RPMI7951 (cell line): ENCODE measurements at places on chromosomes 1 and 21.

- peak; percentile 23 for DNase-seq
These were observed 38.4 kb downstream of the LEPR start for GRCh38 chr1:65458730-65459396.

GRCh38 chr1:92554216-92554615, 67.5 kb upstream of the GFI1 start:
- DNase-seq, result no peak

- DNase-seq, result no peak
These were observed 58.2 kb upstream of the KIAA1614 start for GRCh38 chr1:180854456-180854855.

DNA sequence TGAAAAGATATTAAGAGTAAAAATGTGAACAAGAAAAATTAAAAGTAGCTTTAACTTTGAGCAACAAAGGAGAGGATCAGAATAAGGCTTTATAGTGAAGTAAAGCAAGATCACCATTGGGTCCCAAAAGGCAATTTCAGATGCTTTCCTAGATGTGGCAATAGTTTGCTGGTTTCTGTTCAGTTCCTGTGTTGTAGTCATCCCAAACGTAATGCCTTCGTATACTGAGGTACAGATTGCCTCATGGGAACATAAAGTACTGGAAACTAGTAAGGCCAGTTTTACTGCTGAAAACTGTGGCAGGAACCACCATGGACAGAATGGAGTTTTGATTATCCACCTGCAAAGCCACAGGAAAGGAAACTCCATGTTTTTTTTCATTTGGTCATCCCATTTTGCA, 283.5 kb upstream of the SGIP1 start:
- no peak for DNase-seq

GRCh38 chr1:108557296-108557695, 2.6 kb upstream of the EEIG2 start:
- no peak for DNase-seq

- no peak for DNase-seq
These were observed 5.8 kb downstream of the UBE2U start for GRCh38 chr1:64209221-64209620.

DNA sequence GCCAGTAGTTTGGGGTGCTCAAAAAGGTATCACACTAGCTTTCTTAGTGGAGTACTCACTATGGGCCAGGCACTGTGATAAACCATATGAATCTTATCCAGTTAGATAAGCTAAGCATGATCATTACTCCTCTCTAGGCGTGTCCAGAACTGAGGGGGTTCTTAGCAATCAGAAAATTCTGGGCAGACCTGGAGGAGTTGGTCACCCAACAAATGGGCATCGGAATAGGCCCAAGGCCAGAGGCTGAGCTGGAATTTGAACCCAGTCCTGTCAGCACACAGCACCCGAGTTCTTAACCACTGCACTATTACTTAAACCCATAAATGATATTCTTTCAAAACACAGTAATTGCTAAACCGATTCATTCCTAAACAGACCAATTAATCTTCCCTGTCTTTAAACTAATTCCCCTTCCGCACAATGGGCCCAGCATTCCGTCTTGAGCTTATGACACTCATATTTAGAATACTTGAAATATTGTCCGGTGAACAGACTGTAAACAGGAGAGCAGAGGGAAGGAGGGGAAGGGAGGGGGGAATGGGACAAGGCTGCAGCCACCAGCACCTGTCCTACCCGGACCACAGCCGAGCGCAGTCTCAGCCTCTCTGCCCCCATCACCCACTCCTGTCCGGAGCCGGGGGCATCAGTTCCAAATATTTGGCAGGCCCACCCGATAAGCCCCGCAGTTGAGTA, 113.0 kb upstream of the GADD45A start:
- DNase-seq, result no peak

- no peak for DNase-seq
These were observed 1.2 kb upstream of the RUSC1 start for GRCh38 chr1:155319536-155319935.

GRCh38 chr1:169013821-169014220, 92.7 kb upstream of the ATP1B1 start:
- no peak for DNase-seq

DNA sequence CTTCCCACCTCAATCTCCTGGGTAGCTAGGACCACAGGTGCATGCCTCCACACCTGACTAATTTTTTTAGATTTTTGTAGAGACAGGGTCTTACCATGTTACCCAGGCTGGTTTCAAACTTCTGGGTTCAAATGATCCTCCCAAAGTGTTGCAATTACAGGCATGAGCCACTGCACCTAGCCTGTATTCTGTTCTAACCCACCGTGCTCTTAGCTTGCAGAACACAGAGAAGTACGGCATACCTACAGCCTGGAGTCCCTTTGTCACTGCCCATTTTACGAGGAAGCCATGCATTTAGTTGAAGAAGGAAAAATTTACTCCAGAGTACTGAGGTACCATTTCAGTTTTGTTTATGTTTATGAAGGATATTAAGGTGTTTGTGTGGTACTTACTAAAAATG, 29.7 kb upstream of the NEXN start:
- DNase-seq, result no peak

GRCh38 chr1:96808191-96808590, 86.6 kb downstream of the PTBP2 start:
- DNase-seq, result no peak

- DNase-seq, result peak; percentile 96
These were observed 8.6 kb downstream of the TPM3 start for GRCh38 chr1:154183046-154183915.

GRCh38 chr1:156055281-156056048, 883 bp downstream of the LAMTOR2 start:
- no peak for DNase-seq

- peak; percentile 26 for DNase-seq
These were observed 30.9 kb downstream of the WNT3A start for GRCh38 chr1:228037401-228038386.

DNA sequence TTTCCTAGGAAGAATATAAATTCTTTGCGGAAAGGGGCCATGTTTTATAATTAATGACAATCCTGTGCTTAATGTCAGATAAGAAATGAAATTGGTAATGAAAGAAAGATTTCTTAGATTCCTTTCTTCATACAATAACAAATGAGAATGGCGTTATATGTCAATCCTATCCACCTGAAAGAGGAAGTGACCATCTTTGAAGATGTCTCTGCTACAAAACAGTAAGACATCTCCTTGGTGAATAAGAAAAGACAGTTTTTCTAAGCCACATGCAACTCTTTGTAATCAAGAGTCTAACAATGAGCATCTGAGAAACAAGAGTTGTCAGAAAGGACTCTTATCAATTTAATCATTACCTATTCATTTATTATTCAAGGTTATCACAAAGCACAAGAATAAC, 286.0 kb downstream of the VAV3 start:
- no peak for DNase-seq

DNA sequence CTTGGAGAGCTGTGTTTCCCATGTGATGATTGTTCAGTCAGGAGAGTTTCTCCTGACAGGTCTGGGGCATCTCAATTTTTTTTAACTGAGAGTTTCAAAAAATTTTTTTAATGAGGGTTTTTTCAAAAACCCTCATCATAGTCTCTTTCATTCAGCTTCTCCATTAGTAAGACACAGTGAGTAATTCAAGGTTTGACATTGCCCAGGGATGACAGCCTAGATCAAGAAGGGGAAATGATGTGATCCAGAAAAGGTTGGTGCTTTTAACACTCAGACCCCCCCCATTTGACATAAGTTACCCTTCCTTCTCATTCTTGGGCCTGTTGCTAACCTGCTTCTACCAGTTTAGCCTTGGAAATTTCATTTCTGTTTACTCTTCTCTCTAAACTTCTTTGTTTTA, 189.4 kb upstream of the HOOK1 start:
- DNase-seq, result no peak

GRCh38 chr1:186535388-186536133, 74.6 kb upstream of the PDC start:
- DNase-seq, result peak; percentile 82

GRCh38 chr1:68338081-68338480, 105.8 kb upstream of the WLS start:
- DNase-seq, result no peak

DNA sequence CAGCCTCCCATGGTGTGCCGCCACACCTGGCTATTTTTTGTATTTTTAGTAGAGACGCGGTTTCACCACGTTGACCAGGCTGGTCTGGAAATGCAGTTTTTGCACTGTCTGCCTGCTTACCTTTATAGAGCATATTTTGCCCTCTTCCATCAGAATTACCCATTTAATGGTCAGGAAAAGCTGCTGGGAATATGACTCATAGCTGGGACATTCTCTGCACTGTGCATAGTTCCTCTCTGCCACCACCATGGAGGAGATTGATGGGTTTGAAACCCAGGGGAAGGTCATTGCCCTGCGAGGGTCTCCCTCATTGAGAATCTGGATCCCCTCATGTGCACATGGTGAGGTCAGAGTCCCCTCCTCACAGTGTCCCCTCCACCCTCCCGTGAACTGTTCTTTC, 32.1 kb downstream of the MX1 start:
- DNase-seq, result no peak

GRCh38 chr1:58089898-58090534, 456.5 kb downstream of the OMA1 start:
- DNase-seq, result no peak

- no peak for DNase-seq
These were observed 608 bp upstream of the MX2 start for GRCh38 chr21:41361053-41361785.

DNA sequence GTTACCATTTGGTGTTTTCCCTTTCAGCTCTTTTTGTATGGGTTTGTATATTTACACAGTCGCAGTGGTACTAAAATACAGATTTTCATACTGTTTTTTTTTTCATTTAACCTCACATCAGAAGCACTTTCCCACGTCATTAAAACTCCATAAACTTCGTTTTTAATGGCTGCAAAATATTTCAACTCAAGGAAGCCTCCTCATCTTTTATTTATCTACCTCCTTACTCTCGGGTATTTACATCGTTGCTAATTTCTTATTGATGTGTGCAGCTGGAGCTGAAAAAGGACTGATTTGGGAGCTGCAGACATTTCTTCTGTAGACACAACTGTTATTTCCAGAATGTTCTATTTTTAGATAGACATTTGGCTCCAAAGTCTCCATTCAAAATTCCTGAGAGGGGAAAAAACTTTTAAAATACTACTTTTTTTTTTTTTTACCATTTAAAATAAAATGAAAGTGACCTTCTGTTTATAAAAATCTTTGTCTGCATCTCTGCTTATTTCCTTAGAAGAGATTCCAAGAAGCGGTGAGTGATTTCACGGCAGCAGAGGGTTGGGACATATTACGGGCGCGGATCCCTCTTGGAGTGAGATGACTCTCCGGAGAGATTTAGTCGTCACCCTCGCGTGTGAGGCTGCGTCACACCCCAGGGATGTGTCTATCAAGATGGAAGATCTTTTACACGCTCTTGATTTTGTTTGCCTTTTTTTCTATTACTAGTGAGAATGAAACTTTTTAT, 10.1 kb downstream of the RUNX3 start:
- no peak for DNase-seq

DNA sequence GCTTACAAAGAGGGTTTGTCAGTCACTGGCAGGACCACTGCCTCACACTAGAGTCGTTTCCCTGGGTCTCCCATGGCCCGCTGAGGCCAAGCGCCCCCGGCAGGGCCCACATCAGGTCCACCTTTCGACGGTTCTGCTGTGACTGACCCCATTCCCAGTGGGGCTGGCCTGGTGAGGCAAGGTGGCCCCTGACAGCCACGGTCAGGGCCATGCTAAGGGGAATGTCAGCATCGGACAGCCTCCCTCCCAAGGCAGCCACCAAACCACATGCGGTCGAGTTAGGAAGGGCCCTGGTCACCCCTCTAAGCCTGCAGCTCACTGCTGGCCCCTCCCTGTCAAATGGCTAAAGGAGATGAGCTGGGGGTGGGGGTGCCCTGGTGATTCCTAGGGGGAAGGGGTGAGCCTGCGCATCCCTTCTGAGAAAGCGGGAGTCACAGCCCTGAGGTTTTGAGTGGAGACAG, 2.9 kb upstream of the KIF17 start:
- no peak for DNase-seq

DNA sequence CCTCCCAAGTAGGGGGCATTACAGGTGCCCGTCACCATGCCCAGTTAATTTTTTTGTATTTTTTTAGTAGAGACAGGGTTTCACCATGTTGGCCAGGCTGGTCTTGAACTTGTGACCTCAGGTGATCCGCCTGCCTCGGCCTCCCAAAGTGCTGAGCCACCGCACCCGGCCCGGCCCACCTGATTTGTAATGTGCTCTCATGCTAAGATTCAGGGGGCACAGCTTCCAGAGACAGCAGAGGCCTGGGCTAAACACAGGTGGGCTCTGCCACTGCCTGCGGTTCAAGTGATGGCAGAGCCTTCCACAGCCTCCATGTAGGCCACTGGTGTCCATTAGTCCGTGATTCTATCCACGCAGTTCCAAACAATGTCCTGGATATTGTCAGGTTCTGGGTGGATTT, 98.4 kb downstream of the PDE9A start:
- no peak for DNase-seq

GRCh38 chr1:74467786-74468377, 44.5 kb downstream of the LRRC53 start:
- DNase-seq, result peak; percentile 11

DNA sequence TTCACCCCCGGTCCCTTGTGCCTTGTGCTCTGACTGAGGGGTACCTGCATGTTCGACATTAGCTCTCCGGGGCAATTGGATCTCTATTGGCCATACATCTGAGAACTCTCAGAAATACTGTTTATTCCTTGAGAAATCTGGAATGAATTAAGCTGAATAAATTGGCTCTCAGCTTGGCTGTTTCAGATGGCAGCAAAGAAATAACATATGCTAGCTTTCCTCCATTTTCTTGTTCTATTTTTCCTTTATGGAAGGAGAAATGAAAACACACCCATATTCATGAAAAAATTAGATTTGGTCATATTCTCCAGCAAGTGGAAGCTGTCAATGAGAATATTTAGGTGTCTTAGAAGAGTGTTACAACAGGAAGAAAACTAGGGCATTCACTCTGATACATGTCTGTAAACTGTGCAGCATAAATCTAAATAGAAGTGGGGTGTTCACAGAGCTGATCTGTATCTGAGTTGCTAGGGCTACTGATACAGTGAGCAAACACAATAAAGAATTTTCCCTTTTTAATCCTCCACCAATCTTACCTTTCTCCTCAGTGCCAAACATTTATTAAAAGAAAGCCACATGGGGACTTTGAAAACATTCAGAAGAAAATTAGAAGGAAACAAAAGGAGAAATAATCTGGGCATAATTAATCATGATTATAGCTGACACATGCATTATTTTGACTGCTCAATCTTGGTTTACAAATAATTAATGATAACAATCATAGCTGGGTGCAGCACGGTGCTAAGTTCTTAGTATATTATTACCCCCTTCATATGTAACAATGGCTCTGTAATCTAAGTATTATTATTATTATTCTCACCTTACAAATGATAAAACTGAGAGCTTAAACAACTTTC, 671.9 kb upstream of the USP24 start:
- no peak for DNase-seq

GRCh38 chr1:236015539-236015938, 49.4 kb downstream of the NID1 start:
- no peak for DNase-seq
